ENCODE measurements at places on chromosomes 7 and 10.

- DNase-seq, result no peak
Observed at GRCh38 chr7:74334030-74334429, 44.8 kb downstream of the CLIP2 start.

DNA sequence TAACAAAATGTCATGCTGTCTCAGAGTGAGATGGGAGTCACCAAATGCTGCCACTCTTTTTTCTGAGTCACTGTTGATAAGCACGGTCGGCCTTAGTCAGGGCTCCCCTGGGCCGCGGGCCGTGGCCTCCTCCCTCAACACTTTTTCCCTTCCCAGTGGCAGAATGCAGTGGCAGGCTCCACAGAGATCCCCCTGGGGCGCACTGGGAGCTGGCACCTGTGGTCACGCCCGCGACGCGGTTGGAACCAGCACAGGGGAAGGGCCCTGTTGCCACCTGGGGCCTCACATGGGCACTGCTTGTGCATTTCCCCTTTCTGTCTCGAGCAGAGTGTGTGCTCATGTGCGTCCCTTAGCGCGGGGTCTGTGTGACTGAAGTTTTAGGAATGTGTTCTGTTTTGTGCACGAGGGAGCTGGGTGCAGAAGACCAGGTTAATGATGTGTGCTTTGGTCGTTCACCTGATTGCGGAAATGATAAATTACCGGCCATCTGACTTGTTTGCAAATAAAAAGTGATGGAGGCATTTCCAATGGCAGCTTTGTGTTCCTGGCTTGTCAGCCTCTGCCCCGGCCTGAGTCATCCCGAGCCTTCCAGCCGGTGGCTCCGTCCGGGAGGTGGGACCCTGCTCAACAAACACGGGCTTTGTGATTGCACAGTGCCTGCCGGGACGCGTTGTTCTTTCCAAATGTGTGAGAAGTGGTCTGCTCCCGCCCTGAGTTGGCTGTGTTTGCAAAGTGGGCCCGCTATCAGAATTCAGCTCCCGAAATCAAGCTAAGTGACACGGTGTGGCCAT lies 100.7 kb downstream of the NKX6-2 start:
- no peak for DNase-seq

GRCh38 chr7:78022165-78022564 lies 223.6 kb downstream of the PHTF2 start:
- no peak for DNase-seq

- DNase-seq, result no peak
Observed at GRCh38 chr7:10412422-10413019, 561.2 kb upstream of the PHF14 start.

DNA sequence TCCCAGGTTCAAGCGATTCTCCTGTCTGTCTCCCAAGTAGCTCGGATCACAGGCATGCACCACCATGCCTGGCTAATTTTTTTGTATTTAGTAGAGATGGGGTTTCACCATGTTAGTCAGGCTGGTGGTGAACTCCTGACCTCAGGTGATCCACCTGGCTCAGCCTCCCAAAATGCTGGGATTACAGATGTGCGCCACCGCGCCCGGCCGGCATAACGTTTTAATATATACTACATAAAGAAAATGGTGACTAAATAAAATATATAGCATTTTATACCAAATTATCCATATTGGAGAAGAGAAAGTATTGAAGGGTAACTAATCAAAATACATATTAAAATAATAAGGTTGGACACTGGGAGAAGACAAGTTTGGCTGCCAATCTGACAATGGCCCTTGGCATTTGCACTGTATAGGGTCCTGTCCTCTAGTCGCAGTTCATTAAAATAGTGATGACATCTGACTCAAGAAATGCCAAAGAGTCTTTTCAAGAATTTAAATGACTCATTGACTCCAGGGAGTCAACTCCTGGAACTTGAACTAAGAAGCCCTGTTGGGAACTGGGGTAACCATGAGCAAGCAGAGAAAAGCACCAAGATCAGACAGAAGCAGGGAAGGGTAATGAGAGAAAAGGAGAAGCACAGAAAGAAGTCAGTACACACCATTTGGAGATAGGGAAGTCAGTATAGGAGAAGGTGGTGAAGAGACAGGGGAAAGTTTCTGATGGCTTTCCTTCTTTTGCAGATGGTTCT lies 91.1 kb downstream of the CH25H start:
- no peak for DNase-seq

DNA sequence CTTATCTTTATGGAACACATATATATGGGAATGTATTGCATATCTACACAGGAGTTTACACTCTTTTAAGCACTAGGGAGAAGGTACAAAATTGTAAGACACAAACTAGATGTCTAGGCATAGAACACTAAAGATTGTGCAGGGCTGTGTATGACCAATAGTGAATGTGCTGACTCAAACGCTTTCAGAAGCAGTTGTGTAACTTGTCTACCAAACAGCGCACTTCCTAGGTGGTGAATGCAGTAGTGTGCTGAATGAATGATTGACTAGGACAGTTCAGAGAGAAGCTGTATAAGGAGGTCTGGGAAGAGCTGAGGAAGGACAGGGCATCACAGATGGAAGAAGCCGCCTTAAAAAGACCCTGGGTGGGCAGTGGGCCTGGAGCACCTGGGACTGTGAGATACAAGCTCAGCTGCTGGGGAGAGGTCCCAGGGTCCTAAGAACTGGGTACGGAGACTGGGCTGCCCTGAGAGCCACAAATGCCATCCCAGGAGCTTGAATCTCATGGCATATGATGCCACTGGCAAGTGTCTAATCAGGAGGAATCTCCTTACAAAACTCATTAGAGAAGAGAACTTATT lies 14.2 kb downstream of the CLRN3 start:
- no peak for DNase-seq

- no peak for DNase-seq
Observed at GRCh38 chr7:4244635-4245034, 437.5 kb upstream of the FOXK1 start.

DNA sequence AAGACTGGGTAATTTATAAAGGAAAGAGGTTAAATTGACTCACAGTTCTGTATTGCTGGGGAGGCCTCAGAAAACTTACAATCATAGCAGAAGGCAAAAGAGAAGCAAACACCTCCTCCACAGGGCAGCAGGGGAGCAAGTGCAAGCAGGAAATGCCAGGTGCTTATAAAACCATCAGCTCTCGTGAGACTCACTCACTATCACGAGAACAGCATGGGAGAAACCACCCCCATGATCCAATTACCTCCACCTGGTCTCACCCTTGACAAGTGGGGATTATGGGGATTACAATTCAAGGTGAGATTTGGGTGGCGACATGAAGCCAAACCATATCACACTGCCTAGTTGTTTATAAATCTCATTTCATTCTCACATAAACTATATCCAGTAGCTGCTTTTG lies 28.0 kb upstream of the CPN1 start:
- no peak for DNase-seq

DNA sequence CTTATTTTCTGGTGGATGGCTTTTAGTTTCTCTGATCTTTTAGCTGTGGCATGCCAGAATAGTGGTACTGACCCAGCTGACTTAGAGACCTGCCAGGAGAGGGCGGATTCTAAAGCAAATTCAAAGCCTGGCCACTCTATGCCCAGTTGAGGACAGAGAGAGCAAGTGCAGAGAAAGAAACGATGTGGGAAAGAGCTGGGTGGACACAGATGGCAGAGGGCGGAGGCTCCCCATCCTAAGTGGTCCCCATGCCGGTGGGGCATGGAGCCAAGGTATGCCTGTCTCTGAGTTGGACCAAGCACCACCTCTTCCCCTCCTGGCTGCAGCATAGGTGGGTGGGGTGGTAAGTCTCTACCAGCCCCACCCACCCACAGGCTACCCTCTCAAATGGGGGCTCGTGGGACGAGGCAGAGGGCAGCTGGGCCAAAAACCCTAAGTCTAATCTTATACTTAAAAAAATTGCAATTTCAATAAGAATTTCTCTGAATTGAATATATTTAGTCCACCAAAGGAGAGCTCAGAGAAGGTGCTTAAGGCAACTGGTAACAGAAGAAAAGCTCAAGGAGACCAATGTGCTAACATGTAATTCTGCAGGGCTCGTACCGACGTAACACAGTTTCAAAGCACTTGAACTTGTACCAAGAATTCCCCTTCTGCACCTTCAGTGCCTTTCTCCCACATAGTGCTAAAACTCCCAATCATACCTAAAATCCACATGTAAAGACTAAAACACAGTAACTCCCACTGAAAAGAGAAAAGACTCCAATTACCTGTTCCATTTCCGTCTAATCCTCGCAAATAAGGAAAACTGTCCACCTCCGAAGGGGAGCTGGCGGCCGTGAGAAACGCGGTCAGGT lies 85.7 kb upstream of the NMT2 start:
- DNase-seq, result no peak

GRCh38 chr7:64618785-64619456 lies 47.0 kb upstream of the ZNF107 start:
- DNase-seq, result no peak

GRCh38 chr10:103278862-103279298 lies 1.9 kb downstream of the INA start:
- DNase-seq, result no peak

DNA sequence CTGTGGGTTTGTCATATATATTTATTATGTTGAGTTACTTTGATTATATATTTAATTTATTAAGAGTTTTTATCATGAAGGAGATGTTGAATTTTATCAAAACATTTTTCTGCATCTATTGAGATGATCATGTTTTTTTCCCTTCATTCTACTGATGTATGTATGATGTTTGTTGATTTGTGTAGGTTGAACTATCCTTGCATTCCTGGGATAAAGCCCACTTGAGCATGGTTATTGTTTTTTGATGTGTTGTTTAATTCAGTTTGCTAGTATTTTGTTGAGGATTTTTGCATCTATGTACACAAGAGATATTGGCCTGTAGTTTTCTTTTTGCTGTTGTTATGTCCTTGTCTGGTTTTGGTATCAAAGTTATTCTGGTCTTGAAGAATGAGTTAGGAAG lies 31.1 kb downstream of the SCART1 start:
- no peak for DNase-seq

DNA sequence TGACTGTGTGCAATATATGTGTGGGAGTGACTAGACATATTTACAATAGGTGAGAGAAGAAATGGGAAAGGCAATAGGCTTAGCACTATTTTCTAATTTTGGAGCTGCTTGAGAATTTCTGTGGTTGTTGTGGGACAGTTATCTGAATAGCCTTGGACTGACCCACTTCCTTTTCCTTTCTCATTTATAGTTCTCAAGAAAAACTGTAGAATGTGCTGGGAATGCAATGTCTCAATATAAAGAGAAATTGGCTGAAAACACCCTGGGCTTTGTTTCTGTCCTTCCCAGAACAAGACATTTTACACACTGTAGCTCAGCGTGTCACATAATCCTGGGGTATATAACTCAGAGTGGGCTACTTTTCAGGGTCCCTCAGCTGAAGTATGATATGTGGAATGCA lies 153.0 kb upstream of the RHOBTB1 start:
- no peak for DNase-seq

GRCh38 chr10:110426294-110427181 lies 71.2 kb upstream of the DUSP5 start:
- no peak for DNase-seq

DNA sequence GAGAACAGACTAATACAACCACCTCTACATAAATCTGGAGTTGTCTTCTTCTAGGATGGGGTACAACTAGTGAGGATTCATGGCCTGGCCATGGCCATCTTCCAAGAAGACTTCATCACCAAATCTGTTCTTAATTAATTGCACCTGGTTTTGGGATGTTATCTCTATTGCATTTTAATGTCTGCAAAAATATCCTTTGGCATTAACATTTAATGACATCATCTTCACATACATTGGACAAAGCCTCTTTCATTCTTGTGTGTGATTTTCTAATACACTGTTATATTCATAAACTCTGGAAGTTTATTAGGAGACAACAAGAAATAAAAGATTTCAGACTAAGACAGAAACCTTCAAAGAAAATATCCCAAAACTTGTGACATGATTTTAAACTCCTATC lies 124.2 kb upstream of the ABCB5 start:
- no peak for DNase-seq

GRCh38 chr7:45716380-45717203 lies 142.4 kb downstream of the ADCY1 start:
- DNase-seq, result no peak

GRCh38 chr10:22386503-22386902 lies 41.2 kb downstream of the SPAG6 start:
- no peak for DNase-seq

- DNase-seq, result no peak
Observed at GRCh38 chr7:42492920-42493319, 255.9 kb upstream of the GLI3 start.

GRCh38 chr10:114167985-114168384 lies 6.0 kb downstream of the CCDC186 start:
- DNase-seq, result no peak

DNA sequence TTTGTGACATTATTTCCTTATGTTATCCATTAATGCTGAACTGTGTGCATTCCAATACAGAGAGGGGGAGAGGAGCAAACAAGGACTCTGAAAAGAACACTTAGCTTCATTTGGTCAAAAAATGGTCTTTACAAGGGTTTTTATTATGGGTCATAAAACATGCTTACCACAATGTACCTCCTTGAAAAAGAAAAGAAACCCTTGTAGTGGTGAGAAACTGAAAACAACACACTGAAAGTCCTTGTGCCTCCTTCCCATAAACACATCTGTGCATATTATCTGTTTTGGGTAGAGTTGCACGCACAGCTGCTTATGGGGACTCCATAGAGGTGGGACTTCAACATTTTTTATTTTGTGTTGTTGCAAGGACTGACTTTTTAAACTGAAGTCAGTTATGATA lies 98.7 kb downstream of the CDK6 start:
- no peak for DNase-seq

DNA sequence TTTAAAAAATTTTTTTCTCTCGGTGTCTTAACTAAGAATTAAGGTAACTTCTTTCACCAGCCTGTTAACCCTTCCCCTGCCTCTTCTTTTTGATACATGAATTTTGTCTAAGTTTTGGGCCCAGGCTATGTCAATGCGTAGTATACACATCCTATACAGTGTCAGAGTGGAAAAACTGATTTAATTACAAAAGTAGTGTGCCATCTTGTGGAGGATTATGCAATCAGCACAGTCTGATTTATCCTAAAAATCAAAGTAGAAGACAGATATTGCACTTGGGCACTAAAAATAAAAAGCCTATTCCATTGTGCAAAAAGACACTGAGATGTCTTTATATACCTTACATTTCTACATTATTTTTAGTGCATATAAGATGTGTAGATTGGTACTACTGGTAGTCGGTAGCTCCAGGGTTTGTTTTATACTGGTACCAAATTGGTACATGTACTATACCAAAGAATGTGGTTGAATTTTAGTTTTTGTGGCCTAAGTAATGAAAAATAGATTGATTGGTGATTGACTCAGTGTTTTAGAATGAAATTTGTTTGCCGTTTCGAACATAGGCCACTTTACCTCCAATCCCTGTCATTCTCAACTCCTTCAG lies 96.6 kb downstream of the MKLN1 start:
- DNase-seq, result no peak

DNA sequence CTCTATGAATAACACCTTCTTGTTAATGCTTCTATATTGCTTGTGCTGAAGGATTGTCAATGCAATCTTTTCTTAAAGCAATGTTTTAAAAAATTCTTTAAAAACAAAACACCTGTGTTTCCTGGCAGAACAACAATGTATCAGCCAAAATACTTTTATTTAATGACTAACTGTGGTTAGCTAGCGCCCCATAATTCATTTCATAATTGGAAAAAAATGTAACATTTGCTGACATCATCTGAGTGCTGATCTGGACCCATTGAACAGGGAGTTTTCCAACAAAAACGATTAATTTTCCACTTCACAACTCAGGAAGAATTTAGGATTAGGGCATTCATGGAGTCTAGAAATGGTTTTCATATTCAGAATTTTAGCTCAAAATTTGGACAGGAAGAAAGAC lies 137.6 kb upstream of the CDK6 start:
- no peak for DNase-seq
